Small intestine (tissue), 16 donors: ENCODE measurements at places on chromosomes 4 and X. TPM values are rescaled to one million over a fixed set of nuclear protein-coding genes. Genes with fewer than 3 reads are reported as not detected.

GRCh38 chrX:12076046-12076445 is 62.2 kb upstream of the FRMPD4 start:
- DNase-seq: no peak

The PDGFRA gene
- 12.9 TPM for polyA plus RNA-seq

The CTAG2 gene
- polyA plus RNA-seq: not detected

The PPARGC1A gene
- polyA plus RNA-seq: 5.4 TPM

DNA sequence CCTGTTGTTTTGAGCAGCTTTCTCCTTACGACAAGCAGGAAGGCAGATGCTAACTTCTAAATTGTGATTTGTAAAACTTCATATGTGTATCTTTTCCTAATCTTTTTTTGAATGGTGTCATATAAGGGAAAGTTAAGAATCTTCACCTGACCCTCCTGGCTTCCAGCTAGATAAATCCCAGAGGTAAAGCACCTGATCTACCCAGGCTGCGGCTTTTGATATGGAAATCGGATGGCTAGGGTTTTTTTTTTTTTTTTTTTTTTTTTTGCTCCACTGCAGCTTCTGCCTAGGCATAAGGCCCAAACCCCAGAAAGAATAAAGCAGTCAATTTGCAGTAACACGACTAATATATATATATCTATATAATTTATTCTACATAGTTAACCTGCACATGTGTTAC is 10.0 kb downstream of the MAB21L2 start:
- no peak for DNase-seq

The RNF175 gene
- polyA plus RNA-seq: not detected

GRCh38 chr4:145557720-145558119 is 61.5 kb upstream of the MMAA start:
- DNase-seq: peak; percentile 70

- DNase-seq: no peak
Measured at GRCh38 chrX:27751976-27752375, 55.8 kb upstream of the MAGEB10 start.

DNA sequence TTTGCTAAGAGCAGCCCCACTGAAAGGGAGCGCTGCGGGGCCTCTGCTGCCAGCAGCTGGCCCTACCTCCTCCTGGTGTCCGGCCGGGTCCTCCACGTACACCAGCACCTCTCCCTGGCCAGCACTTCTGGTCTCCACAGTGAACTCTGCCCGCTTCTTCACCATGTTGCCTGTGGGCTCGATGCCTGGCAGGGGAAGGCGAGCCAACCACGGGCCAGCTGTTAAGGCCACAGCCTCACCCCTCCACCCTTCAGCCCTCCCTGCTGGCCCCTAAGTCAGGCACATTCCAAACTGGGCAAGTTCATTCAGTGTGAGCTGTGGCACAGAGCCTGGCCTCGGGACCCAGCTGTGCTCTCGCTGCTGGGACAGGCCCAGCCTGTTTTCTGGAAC is 7.8 kb downstream of the FLNA start:
- no peak for DNase-seq

The TSPAN6 gene
- 8.1 TPM for polyA plus RNA-seq

- no peak for DNase-seq
Measured at GRCh38 chr4:123785538-123785937, 388.9 kb downstream of the SPRY1 start.

The PWWP3B gene
- polyA plus RNA-seq: 34.0 TPM

DNA sequence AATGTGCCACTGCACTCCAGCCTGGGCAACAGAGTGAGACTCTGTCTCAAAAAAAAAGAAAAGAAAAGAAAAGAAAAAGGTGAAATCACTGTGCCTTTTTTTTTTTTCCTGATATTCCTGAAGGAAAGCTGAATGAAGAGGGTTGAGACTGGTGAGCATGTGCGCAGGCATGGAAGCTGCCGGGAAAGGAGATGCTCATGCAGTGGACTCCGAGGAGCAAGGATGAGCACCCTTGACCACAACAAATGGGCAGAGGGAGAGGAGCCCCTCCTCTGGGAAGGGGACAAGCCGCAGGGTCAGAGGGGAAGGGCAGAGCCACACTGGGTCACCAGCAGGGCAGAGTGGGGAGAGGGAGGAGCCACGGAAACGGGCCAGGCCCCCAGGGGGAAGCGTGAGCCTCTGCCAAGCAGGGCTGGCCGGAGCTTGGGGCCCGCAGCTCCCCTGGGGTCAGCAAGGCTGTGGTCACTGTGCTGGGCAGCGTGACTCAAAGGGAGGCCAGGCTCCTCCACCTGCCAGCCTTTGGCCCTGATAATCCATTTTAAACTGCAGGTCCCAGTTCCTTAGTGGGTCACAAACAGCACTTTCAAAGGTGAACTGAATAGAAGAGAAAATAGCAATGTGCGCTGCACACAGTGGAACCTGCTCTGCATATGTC is 79.8 kb downstream of the NAT8L start:
- DNase-seq: no peak

The SMARCA1 gene
- polyA plus RNA-seq: 0.67 TPM

- no peak for DNase-seq
Measured at GRCh38 chrX:131828482-131828881, 194.6 kb upstream of the STK26 start.

- no peak for DNase-seq
Measured at GRCh38 chr4:53004497-53005148, 142.5 kb downstream of the RASL11B start.

DNA sequence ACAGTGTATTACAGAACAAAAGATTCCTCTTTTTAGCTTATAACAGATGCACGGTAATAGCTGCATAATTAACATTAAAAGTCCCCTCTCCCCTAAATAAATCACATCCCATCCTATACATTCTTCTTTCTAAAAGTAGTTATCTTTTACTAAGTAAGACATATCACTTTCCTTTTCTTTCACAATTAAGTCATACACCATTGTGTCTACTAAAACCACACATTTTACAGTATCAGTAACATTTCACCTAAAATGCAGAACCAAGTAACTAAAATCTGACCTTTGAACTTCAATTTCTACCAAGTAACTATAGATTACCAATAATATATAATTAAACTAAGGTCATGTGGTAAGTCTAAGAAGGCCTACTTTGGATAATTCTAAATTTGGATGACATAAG is 14.2 kb downstream of the DHX15 start:
- no peak for DNase-seq

- DNase-seq: no peak
Measured at GRCh38 chr4:105106426-105106825, 40.2 kb upstream of the TET2 start.

- DNase-seq: no peak
Measured at GRCh38 chr4:117699595-117699994, 334.7 kb upstream of the NDST3 start.

GRCh38 chr4:1458581-1458980 is 52.3 kb upstream of the NKX1-1 start:
- DNase-seq: no peak

DNA sequence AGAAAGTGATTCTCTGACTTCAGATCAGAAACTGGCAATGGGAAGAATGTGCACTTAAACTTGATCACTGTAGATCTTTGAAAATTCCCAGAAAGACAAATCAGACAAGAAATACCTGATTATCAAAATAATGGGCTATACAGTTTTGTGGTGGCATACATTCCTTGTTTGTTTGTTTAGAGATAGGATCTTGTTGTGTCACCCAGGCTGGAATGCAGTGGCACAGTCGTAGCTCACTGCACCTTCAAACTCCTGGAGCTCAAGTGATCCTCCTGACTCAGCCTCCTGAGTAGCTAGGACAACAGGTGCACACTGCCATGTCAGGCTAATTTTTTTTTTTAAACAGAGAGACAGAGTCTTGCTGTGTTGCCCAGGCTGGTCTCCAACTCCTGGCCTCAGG is 81.0 kb upstream of the SPRY1 start:
- no peak for DNase-seq

The SUPT20HL2 gene
- polyA plus RNA-seq: not detected
